ENCODE measurements at places on chromosomes 7 and 10.
A peak's percentile ranks its signal among the peaks of the same experiment; 100 is the strongest.

DNA sequence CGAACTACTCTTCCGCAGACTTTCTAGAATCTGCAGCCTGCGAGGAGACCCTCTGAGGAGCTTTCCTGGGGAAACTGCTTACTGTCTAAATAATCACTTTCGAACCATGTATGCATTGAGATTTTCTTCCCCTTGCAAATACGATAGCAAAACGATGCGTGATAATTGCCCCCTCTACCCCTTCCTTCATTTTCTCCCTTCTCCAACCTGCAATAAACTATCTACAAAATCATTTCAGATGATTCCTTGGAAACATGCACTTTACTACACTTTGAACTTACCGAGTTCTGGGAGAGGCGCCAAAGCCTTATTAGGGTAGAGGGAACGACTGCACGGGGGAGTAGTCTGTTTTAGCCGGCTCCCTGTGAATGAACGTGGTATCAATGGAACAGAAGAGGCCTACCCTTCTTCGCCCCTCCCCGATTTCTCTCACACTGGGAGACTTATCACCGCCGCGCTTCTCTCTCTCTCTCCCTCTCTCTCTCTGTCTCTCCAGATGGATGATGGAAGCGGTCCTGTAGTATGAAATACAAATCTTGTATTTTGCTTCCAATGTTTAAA lies at the start of gene FGFBP3:
Gene FGFBP3 (minus strand): TSS at position 370 of the 561 bp plus-strand sequence. CDS start 517 bp downstream, outside the sequence.
- DNase-seq, result peak; percentile 71

GRCh38 chr10:69088801-69089501 lies 1.0 kb downstream of the SRGN start:
- peak; percentile 90 for DNase-seq

DNA sequence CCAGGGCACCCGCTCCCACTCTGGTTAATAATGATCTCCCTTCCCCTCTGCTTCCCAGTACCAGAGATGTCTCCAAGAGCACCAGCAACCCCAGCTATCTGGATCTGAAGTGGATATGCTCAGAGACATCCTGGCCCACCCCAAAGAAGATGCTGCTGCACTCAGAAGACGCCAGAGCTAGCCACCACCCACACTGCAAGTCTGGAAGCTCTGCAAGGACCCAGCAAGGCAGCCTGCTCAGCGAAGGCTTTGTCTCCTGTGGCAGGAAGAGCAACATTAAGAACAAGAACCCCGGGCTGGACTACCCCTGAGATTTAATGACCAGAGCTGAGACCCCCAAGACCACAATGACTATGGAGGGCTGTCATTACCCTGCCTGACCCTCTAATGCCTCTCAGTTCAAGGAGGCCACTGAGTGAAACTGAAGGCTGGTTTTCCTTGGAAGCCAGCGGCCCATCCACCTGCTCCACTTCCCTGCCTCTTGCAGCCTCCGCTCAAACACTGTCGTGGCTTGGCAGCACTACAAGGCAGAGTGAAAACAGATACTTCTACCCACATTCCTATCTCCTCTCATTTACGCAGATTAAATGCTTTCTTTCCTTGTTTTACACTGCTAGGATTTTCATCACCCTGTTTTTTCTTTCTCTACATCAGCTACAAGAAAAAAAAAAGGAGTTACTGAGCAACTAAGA lies 202.2 kb downstream of the SNX10 start:
- no peak for DNase-seq

- peak; percentile 31 for DNase-seq
These were observed 158.2 kb downstream of the SPAG6 start for GRCh38 chr10:22503315-22504088.

GRCh38 chr10:75170215-75170614 lies 40.4 kb upstream of the VDAC2 start:
- DNase-seq, result no peak

- no peak for DNase-seq
These were observed 47.6 kb upstream of the NKX6-2 start for GRCh38 chr10:132833421-132834111.

GRCh38 chr7:16634271-16634738 lies 11.2 kb downstream of the ANKMY2 start:
- no peak for DNase-seq

GRCh38 chr7:126750207-126750911 lies 502.4 kb downstream of the GRM8 start:
- DNase-seq, result no peak

- no peak for DNase-seq
These were observed 664 bp upstream of the UBE3C start for GRCh38 chr7:157138101-157138423.

DNA sequence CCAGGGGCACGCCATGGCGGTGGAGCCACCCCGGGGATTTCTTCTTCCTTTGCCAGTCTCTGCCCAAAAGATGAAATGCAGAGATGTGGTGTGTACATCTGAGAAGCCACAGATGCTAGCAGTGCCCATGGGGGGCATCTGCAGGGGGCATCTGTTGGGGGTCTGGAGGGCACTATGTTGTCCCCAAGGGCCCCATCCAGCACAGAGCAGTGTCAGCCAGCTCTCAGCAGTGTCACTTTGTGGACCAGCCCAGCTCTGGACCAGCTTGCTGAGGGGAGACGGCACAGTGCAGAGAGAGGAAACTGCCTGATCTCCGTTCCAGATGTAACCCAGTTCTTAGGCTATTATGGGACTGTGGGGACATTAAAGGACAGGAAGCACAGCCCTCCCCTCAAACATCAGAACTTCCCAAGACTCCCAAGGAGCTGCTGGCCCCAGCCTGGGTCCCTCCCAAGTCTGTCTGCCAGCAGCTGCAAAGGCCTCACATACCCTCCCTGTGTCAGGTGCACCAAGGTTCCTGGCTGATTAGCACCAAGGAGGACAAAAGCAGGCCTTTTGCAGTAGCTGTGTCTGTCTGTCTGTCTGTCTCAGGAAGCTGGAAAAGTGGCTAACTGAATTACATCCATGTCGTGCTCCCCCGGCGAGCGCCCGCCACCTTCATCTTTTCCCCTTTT lies 536.5 kb downstream of the PTPRN2 start:
- DNase-seq, result no peak

DNA sequence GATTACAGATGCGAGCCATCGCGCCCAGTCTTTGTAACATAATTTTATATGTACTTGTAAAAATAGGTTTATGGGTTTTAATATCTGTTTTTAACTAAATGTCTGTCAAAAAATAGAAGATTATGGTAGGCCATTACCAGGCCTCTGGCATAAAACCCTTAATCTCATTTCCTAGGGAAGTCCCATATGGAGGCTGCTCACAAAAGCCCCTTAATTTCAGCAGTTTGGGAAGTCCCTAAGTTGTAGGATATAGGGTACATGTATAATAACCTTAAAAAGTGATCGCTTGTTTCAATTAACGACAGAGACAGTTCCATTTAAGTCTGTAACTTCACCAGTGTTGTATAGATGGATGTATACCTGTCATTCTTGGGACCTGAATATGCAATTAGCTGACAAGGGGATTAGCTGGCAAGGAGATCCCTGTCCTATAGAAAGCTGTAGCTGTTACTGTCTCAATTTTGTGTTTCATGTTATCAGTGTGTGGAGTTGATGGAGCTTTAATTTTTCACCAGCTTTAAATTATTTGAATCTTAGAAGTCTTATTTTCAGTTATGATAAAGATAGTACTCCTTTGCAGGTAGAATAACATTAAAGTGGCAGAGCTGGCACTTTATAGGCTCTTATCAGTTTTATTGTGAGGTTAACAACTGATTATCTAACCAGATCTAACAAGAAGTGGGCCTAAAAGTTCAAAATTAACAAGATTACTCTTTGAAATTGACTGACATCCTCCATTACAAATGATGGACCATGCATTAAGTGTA lies 10.5 kb downstream of the TRIM24 start:
- DNase-seq, result no peak

DNA sequence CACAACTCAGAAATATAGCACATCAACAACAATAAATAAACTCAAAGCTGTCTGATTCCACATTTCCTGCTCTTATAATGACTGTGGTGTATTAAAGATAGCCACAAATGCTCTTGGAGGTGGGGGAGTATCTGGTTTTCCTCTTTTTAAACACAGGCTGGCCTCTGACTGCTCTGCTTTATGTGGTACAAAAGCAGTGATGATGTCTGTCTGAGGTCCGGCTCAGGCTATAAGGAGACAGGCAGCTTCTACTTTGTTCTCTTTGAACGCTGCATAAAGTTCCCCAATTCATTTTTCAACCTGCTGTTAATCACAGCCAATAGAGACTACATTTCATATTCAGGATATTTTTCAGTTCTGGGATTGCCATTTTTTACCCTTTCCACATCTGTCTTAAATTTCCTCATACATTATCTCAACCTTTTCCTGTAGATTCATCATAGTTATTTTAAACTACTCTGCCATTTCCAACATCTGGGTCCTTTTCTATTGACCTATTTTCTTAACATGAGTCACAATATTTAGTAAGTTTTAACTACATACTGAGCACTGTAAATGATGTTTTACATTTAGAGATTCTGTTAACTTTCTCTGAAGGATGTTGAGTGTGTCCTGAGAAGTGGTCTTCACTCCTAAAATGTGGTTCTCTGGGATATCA lies 64.9 kb downstream of the CRPPA start:
- no peak for DNase-seq

DNA sequence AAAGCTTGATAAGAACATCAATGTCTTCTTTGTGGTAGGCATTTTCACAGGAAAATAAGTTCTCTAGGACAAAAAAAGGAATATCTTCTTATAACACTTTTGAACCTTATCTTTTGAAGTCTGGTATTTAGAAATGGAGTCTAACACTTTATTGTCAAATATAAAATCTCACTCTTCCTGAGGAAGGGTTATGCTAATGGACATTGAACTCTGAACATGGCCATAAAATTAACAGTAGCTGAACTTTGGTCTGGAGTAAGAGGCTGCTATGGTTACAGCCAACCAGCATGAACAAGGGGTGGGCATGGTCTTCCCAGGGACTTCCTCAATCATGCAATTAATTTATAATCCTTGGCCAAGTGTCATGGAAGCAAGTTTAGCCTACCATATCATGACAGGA lies at the start of gene CLRN3:
Gene CLRN3 (minus strand): TSS at position 199 of the 400 bp plus-strand sequence. CDS start 157 bp downstream, at position 42.
- no peak for DNase-seq

GRCh38 chr10:86798611-86799010 lies 42.2 kb downstream of the BMPR1A start:
- DNase-seq, result peak; percentile 10

DNA sequence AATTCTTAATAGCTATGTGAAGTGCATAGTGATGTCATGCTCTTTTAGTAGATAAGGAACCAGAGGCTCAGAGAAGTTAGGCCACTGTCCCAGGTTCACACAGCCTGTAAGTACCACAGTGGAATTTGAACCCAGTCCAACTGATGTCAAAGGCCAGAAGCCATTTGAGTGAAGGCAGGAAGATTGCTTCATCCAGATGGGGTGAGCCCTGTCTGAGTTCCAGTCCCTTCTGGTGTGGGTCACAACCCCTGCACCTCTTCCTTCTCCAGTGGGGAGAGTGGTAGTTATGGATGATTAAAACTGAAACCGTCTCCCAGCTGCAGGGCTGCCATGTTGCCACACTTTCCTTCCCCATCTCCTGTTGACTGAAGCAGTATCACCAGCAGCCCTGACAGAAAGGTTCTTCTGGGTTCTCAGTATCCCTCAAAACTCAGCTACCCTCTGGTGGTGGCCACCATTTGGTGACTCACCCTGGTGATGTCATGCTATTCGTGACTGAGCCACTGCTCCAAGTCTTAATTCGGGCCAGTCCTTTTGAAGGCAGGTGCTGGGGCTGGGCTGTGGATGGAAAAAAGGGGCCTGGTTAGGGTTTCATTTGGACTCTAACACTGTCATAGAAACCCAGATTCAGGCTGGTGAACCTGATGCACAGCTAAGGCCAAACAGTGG lies 1.5 kb upstream of the C10orf95 start:
- DNase-seq, result peak; percentile 90

DNA sequence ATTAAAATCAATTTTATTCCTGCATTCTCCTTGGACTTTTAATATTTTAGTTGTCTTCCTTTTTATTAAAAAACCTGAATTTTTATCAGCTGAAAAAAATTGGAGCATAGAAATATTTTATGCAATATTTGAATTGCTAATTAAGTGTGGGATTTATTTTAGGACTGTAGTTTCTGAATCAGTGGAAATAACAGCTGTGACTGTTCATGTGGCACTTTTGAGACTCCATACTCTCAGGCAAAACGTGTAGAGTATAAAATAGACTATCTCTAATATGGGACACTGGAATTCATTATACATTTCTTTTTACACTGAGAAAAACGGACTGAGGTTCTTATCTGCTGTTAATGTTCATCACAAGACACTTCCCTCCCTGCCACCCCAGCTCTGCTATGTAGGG lies 558.3 kb upstream of the TPK1 start:
- no peak for DNase-seq
